Effector memory CD4-positive, alpha-beta T cell (primary cell): ENCODE measurements at places on chromosomes 1 and 21.

DNA sequence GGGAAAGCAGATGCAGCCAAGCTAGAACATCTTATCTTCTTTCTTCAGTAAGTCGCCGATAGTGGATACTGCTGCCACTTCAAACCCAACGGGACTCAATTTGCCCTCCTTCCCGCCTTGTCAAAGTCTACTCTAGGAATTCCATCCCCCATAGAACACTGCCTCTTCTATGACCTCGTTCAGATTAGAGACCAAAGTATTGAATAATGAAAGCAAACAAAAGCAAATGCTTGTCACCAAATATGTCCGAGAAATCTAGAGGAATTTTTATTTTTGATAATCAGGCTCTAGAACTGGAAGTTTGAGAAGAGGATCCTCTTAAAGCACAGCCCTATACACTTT lies 853 bp upstream of the RRAGC start:
- DNase-seq = no peak

DNA sequence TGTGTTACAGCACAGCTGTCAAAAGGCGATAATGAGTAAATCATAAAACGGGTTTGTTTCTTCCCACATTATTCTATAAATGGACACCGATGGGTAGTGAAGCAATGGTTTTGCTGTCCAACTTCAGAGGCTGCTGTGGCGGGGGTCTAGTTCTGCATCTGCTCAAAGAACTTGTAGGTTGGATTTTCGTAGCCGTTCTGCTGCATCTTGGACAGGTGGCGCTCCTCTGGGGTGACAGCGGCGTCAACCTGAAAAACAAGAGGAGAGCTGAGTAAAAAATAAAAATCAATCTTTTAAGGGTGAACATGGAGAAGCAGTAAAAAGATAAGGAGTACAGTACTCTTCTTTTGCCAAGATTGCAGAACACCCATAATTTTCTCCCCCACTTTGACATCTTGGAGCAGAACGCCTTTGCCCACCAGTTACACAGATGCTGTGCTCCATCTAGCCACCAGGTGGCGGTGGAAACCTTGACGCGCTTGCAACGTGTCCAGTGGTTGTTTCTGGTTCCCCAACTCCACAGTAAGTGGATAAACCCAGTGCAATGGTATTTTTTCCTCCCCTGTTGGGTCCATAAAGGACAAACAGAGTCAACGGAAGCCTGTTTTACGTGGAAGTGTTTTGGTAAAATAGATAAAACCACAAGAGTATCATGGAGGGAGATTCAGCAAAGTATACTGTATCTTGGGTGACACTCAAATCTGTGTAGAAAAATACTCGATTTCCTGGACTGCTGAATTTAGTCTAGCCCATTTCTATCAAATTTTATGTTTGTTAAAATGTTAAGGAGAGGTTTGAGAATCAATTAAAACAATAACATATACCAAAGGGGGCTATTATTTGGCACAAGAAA lies 147.0 kb downstream of the GABPA start:
- DNase-seq = no peak

DNA sequence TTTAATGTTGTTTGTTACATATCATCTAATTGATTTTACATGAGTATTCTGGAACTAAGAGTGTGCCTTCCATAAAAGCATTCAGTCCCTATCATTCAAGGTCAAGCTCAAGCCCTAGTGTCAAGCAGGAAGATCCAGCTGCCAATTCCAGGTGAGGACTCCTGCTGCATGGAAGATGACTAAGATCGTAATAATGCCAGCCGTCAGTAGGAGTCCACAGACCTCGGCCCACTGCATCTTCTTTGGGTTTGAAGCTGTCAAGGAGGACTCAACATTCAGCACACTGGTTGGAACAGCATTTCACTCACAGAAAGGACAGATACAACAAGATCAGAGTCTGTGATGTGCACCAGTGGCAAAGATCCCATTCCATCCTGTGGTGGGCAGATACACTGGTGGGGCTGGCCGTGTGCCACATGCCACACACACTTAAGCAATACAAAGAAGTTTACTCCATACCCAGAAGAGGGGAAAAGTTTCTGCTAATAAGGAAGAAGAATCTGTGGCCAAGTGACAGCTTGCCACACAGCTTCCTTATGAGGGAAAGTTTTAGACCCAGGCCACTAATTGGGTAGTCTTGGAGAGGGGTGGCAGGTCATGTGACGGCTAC lies 160.4 kb downstream of the PIK3R3 start:
- DNase-seq = no peak

DNA sequence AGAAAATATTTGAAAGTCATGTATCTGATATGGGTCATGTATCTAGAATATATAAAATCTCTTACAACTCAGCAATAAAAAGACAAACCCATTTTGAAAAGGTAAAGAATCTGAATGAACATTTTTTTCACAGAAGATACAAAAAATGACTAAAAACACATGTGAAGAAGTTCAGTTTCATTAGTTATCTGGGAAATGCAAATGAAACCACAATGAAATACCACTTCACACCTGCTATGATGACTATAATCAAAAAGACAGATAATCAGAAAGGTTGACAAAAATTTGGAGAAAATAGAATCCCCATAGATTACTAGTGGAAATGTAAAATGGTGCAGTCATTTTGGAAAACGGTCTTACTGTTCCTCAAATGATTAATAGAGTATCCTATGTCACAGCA lies 631.0 kb downstream of the MRPL39 start:
- no peak for DNase-seq

- no peak for DNase-seq
These were observed 76.7 kb downstream of the OBSCN start for GRCh38 chr1:228284521-228284920.

DNA sequence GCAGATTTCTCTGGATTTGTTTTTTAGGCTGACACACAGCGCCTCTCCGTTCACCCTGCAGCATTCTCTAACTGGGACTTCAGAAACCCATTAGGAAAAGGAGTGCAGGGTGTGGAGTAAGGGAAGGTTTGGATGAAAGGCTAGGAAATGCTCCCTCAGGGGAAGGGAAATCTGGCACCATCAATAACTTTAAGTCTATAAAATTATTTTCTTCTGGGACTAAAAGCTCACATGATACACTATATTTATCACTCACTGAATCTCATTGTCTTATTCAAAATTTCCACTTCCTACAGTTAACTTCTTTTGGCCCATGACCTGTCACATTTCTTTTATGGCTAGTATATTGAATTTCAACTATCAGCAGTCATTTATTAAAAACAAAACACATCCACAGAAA lies 45.8 kb upstream of the HLX start:
- DNase-seq = no peak

GRCh38 chr1:81220614-81221071 lies 580.1 kb upstream of the ADGRL2 start:
- DNase-seq = no peak

DNA sequence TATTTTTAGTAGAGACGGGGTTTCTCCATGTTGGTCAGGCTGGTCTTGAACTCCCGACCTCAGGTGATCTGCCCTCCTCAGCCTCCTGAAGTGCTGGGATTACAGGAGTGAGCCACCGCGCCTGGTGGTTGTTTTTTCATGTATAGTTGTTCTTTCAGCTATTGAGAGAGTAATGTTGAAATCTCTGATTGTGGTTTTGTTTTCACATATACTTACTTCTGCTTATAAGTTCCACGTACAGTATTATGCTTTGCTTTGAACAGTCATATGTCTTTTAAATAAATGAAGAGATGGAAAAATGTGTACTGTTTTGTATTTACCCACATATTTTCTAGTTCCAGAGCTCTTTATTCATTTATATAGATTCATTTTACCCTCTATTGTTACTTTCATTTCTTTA lies 44.5 kb downstream of the MARK1 start:
- no peak for DNase-seq

DNA sequence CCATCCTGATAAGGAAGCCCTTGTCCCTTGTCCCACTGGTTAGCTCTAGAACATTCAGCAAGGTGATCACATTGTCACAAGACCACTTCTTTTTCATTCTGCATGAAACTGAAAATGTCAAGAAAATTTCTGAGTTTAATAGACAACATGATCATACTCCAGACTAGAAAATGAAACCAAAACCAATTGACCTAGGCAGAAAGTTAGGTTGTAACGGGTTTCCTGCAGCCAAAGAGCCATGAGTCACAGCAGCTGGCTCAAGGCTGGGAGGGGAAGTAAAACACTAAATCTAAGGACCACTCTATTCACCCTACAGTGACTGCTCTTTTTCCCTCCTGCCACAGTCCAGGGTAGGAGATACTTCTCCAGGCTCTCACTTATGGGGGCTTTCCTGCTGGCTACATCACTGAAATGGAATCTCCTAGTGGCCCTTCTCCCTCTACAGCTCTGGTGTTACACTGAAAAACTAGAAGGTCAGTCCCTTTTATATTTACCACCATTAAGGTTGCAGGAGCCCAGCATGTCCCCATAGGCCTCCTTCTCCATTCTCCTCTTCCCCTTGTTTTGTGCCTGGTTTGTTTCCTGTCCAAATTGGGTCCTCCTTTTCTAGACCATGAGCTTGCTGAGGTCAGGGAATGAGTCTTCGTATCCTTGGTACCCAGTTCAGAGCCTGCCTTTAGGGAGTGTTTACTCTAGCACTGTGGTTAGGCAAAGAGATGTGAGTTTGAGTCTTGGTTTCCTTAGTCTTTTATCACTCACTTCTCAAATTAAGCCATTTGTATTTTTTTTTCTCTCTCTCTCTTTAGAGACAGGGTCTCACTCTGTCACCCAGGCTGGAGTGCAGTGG lies 236.5 kb upstream of the JUN start:
- DNase-seq = peak; percentile 10

DNA sequence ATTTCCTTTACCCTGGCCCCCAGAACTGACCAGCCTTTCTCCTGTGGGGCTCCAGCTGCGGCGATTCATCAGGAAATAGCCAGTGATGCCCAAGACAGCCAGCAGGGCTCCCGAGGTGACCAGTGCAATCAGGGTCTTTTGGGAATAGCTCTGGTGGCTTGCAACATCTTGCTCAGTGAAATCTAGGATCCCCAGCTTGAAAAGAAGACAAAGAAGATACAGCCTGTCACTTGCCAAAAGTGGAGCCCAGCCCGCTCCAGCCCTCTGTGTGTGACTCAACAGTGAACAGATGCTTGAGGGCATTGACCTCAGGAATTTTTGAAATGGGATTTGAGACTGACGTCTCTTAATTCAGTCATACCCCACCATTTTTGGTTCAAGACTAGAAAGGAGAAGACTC lies 22.3 kb downstream of the CD34 start:
- DNase-seq = no peak

DNA sequence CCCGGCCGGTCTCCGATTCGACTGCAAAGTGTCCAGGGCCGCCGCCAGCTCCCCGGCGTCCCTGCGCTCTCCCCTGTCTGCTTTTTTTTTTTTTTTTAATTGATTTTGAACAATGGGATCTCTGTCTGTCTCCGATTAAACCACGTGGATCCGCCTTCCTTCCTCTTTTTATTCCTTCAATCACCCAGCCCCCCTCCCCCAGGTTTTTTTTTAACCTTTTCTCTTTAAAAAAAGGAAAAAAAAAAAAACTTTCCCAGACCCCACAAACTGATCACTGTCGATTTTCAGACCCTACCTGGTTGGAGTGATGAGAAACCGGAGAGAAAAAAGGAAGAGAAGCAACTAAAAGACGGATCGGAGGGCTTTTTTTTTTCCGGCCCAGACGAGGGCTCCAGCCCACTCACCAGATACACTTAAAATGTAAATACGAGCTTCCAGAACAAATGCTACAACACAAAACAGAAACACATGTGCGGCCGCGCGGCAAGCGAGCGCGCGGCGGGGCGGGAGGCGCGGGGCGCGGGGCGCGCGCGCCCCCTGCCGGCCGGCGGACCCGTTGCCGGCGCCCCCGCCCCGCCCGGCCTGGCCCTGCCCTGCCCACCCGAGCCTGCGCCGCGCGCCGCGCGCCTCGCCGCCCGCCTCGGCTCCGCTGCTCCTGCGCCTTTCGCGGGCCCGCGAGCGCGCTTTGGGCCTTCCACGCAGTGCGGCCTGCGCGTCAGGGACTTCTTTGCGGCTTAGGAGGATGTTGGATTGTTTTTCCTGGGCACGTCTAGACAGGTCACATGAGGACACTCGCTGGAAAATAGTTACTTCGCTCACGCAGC lies at the start of gene RCC2:
RCC2 (minus strand) TSS at position 428 of the 824 bp plus-strand sequence. CDS start 1,163 bp downstream, outside the sequence.
- peak; percentile 60 for DNase-seq

DNA sequence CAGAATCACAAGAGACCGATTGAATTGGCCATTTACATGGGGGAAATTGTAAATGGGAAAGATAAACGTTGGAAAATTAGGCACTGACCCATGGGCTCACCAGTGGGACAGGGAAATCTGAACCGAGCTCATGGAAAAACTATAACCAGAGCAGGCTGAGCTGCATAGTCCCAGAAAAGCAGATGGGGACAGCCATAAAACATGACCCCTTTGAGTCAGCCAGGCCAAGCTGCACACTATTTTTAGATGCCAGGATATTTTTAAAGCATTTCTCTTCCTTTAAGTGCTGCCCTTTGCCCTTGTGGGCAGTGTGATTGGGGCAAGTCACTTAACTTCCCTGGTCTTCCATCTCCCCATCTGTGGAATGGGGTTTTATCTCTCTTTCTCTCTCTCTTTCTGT lies 184.1 kb downstream of the FOXD2 start:
- no peak for DNase-seq

DNA sequence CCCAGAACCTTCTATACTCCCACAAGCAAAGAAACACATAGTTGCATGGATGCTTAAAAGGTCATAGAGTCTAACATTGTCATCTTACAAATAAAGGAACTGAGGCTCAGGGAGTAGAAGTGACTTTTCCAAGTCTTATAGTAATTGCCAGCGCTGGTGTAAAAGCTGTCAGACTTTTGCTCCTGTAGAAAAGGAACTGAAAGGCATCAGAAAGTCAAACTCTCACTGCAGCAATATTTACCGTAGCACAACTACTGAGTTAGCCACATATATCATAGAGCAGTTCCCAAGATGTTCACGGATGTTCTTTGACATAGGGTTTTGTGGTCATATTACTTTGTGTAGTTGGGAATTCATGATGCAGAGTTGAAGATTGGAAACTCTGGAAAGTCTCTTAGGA lies 16.6 kb upstream of the USP24 start:
- no peak for DNase-seq

DNA sequence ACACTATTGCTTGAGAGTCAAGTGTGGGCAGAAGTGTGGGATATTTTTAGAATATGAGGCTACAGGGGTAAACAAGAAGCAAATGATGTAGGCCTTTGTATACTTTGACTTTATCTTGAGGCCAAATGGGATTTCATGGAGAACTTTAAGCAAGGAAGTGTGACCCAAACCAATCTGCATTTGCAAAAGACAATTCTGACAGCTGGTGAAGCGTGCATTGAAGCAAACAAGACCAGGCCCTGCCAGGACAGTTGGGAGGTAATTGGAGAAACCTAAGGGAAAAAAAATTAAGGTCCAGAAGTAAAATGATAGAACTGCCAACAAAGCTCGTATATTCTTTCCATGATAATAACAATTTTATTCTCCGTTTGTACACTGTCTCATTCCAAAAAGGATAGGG lies 168.3 kb downstream of the TM2D1 start:
- no peak for DNase-seq

DNA sequence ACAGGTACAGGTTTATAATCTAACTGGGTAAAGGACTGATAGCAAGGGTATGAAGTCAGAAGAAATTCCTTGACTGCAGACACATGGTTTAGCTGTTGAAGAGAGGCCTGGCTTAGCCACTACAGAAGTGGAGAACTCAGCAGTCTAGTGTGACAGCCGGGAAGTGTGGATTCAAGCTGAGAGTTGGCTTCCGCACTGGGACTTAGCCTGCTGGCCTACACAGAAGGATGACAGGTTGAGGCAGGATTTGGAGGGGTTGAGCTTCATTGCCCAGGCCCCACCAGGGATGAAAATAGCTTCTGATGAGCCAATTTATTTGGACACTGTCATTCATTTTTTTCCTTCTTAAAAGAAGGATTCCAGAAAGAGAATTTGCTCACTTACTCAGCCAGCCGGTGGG lies 284.4 kb downstream of the PCP4 start:
- DNase-seq = no peak
